ENCODE measurements at places on chromosomes 6 and 20. TPM values are rescaled to one million over a fixed set of nuclear protein-coding genes. Genes with fewer than 3 reads are reported as not detected.

DNA sequence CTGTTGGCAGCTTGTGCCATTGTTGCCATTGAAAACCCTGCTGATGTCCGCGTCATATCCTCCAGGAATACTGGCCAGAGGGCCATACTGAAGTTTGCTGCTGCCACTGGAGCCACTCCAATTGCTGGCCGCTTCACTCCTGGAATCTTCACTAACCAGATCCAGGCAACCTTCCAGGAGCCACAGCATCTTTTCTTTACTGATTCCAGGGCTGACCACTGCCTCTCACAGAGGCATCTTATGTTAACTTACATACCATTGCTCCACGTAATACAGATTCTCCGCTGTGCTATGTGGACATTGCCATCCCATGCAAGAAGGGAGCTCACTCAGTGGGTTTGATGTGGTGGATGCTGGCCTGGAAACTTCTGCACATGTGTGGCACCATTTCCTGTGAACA, 221.8 kb upstream of the FAM83B start:
- H3K4me1 ChIP-seq, result no peaks in the 10 kb centered on the region
- H3K36me3 ChIP-seq, result no peaks in the 10 kb centered on the region
- DNase-seq, result no peak
- H3K27me3 ChIP-seq, result no peaks in the 10 kb centered on the region

- H3K27me3 ChIP-seq, result no peaks in the 10 kb centered on the region
- H3K36me3 ChIP-seq, result no peaks in the 10 kb centered on the region
- H3K4me1 ChIP-seq, result no peaks in the 10 kb centered on the region
These were observed 272.7 kb downstream of the GRIK2 start for GRCh38 chr6:101666256-101666655.

DNA sequence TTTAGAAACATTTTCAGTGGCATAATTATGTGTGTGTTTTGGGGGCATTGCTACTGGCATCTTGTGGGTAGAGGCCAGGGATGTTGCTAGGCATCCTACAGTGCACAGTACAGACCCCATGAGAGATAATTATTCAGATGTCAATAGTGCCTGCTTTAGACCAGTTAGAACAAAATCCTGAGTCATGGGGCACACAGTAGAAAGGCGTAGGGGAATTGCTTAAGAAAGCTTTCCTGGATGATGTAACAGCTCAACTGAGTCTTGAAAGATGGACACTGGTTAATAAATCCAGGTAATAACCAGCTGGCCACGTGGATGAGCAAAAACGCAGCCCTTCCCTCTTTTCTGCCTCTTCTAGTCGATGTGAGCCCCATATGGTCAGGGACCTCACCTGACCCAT, 51.1 kb downstream of the KCNB1 start:
- H3K36me3 ChIP-seq, result no peaks in the 10 kb centered on the region
- no peak for DNase-seq
- no peaks in the 10 kb centered on the region for H3K27me3 ChIP-seq
- H3K4me3 ChIP-seq, result no peak overlapping the region
- H3K4me1 ChIP-seq, result peaks cover 13% of the 10 kb centered on the region

DNA sequence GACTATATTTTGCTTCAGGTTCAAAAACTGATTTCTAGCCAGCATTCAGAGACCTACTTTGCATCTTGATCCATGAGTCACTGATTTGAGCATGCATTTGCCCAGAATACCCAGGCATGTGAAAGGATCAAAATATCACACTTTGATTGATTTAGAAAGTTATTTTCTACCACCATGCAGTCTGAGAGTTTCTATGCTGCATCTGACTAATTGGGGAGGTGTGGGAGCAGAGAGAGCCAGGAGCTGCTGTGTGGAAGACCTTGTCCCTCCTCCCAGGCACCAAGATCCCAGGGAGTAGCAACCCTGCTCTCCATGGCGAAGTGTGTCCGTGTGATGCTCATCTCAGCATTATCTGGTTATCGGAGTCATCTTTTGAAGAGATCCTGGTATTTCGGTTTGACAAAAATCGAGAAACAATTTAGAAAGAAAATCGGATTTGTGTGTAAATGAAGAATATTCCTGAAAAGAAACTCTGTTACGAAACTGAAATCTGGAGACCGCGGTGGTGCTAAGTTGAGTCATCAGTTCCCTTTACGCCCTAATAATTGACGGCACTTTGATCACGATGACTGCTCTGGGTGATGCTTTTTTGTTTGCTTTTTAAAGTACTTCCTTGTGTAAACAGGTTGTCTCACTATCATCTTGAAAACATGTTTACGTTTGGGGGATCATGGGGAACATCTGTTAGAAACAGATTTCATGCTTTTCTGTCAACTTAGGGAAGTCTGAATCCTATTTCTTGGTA, 193.4 kb downstream of the BACH2 start:
- H3K27me3 ChIP-seq, result no peaks in the 10 kb centered on the region
- no peaks in the 10 kb centered on the region for H3K36me3 ChIP-seq
- no peak for DNase-seq
- H3K27ac ChIP-seq, result no peak overlapping the region
- peaks cover 4% of the 10 kb centered on the region for H3K4me1 ChIP-seq

Gene PRDM13
- total RNA-seq, result 0.04 TPM

Gene CCM2L
- 4.9 TPM for total RNA-seq

DNA sequence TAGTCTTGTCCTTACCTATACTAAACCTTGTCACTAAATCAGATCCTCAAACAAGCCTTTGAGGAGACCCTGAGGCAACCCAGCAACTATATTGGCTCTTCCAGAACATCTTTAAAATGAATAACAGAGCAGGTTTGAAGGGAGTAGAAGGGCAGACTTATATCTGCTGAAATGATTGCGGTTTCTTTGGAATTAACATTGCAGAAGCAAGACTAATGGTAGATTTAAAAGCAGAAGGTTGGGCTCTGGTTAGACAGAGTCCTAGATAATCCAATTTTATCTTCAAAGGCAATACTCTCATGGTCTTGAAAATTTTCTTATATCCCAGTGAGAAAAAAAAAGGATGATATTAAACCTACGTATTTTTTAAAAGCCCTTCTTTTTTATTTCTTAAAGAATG, 19.1 kb downstream of the FHL5 start:
- H3K27ac ChIP-seq, result no peak overlapping the region
- DNase-seq, result no peak
- no peak overlapping the region for H3K4me3 ChIP-seq
- no peaks in the 10 kb centered on the region for H3K4me1 ChIP-seq
- H3K36me3 ChIP-seq, result no peaks in the 10 kb centered on the region

GRCh38 chr20:58702859-58703648, 10.5 kb downstream of the NPEPL1 start:
- no peaks in the 10 kb centered on the region for H3K27me3 ChIP-seq
- peaks cover 58% of the 10 kb centered on the region for H3K4me1 ChIP-seq
- no peak overlapping the region for H3K4me3 ChIP-seq
- peaks cover 82% of the 10 kb centered on the region for H3K36me3 ChIP-seq
